ENCODE measurements at places on chromosomes 16 and 17.

GRCh38 chr17:11296994-11297393 lies 56.0 kb downstream of the SHISA6 start:
- DNase-seq, result no peak

DNA sequence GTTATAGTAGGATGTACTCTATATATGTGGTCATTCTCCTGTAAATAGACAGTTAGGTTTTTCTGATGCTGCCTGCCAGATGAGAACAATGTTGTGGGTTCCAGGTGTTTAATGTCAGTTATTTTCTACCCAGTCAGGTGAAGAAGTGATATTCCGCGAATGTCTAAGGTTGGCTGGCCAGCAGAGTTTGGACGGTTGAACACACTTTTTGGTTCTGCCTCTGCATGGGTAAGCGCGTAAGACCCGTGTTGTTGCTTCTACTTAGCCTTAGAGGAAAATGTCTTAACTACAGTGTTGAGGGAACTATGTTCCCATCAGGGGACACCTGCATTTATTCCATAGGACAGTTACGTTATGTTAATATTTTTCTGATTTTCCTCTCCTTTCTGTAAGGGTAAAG lies 162.6 kb downstream of the MAP2K6 start:
- DNase-seq, result no peak

- no peak for DNase-seq
Observed at GRCh38 chr17:50021681-50022370, 26.8 kb upstream of the DLX3 start.

- no peak for DNase-seq
Observed at GRCh38 chr17:19717411-19717908, 1.1 kb upstream of the SLC47A2 start.

GRCh38 chr16:28821874-28822519 lies 802 bp upstream of the ATXN2L start:
- no peak for DNase-seq

- no peak for DNase-seq
Observed at GRCh38 chr17:40463122-40463550, 19.9 kb downstream of the IGFBP4 start.

DNA sequence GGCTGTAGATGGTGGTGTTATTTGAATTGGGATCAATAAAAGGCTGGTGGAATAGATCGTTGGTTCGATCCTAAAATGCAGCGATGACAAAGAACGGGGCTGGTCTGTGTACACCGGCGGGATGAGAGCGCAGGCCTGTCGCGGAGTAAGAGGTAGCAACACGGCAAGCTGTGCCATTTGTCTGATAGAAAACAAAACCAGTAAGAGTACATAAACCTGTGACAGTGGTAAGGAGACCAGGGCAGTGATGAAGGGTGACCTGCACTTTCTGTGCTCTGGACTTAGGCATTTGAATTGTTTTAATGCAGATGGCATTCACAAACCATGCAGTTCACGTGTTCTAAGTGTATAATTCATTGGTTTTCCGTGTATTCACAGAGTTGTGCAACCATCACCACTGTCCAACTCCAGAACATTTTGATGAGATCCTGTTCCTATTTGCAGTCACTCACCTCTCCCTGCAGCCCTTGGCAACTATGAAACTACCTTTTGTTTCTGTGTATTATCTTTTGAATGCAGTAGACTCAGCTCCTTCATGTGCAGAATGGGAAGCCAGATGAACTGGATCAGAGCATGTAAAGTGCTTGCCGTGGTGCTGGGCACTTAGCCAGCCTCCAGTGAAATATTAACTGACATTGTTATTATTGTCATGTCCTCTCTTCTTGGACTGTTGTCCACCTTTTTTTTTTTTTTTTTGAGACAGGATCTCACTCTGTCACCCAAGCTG lies 286.1 kb downstream of the SNX29 start:
- DNase-seq, result no peak

DNA sequence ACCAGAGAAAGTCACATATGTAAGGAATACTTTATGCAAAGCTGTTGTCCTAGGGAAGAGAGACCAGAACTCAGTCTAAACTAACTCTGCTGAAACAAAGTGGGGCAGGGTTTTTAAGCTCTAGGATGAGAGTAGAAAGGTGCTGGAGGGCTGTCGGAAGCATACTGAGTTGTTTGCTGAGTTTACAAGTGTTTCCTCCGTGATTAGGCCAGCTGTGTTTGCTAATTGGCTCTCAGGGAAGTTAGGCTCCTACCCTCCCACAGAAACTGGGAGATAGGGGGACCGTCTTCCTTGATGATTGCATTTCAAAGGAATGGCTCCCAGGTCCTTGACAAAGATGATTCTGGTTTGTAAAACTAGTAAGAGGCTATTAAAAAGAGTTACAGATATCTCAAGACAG lies 24.4 kb upstream of the CRYM start:
- no peak for DNase-seq

GRCh38 chr16:55661941-55662643 lies 6.3 kb downstream of the SLC6A2 start:
- no peak for DNase-seq

- no peak for DNase-seq
Observed at GRCh38 chr16:48160575-48160974, 4.8 kb upstream of the ABCC12 start.

DNA sequence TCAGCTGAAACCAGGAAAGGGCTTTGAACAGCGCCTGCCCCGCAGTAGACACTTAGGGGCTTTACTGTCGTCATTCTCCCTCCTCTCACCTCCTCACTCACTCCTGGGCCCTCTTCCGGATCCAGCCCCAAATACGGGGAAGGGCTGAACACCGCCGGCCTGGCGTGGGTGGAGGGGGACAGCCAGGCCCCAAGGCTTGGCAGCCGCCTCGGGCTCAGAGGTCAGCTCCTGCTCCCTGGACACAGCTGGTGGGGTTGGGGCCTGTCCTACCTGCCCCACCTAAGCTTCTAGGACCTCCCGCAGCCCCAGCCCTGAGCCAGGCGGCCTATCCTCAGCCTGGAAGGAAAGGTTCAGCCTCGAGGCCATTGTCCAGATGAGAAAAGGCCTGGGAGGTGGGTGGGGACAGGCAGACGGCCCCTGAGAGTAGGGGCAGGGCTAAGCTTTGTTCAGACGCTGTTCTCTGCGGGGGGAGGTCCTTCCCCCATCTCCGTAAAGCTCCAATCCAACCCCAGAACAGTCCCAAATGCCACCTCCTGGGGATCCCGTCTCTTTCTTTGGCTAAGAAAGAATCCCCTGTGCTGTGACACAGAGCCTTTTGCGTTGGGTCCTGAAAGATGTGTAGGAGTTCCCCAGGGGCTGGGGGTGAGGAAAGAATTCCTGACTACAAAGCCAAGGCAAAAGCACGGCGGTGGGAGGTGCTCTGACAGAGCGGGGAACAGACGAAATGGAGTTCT lies 881 bp upstream of the LLGL1 start:
- no peak for DNase-seq

DNA sequence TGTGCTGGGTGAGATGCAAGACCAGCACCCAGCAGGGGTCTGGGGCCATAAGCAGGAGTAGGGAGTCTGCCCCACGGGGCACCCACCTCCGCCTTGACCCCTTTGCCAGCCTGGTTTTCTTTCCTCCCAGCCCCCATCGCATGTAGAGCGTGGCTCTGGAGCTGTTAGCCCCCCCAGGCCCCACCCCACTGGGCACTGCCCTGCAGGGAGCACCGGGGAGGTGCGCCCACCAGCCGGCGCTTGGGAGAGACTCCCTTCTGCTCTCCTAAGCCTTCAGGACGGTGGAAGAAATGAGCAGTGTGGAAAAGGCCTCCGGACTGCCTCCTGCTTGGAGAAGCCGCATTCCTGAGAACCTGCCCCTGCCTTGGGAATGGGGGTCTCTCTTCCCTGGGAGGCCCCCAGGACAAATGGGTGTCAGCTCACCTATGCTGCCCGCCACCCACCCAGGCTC lies 186.2 kb downstream of the IRF8 start:
- no peak for DNase-seq

GRCh38 chr16:73040136-73040535 lies 7.8 kb downstream of the ZFHX3 start:
- no peak for DNase-seq

DNA sequence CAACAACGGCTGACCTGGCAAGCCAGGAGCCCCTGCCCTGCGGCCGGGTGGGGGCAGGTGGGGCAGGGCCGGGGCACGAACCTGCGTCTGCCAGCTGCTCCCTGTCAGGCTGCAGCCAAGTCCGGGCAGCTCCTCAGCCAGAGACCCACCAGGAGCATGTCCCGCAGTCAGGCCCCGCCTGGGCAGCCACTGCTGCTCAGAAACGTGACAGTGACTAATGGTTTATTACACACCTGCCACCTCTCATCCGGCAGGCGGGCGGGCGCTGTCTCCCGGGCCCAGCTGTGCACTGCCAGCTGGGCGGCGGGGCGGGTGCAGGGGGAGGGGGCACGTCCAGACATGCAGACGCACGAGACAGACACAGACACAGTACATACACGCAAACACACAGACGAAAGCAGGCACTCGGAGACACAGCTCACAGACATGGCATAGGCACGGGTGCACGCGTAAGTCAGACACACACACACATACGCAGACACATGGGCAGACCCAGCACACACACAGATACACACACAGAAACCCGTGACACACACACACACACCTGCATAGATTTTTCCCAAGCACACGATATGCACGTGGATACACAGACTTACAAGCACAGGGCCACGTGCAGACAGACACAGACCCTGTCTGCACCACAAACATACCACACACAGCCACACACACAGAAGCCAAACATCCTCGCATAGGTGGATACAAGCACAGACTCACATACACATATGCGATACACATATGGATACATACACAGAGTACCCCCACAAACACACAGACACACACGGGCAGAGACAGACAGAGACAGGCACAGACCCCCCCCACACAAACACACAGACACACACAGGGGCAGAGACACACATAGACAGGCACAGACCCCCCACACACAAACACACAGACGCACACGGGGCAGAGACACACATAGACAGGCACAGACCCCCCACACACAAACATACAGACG lies 248.3 kb upstream of the CIBAR2 start:
- no peak for DNase-seq

DNA sequence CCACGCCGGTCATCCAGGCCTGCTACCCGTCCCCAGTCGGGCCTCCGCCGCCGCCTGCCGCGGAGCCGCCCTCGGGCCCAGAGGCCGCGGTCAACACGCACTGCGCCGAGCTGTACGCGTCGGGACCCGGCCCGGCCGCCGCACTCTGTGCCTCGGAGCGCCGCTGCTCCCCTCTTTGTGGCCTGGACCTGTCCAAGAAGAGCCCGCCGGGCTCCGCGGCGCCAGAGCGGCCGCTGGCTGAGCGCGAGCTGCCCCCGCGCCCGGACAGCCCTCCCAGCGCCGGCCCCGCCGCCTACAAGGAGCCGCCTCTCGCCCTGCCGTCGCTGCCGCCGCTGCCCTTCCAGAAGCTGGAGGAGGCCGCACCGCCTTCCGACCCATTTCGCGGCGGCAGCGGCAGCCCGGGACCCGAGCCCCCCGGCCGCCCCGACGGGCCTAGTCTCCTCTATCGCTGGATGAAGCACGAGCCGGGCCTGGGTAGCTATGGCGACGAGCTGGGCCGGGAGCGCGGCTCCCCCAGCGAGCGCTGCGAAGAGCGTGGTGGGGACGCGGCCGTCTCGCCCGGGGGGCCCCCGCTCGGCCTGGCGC lies 2.4 kb downstream of the HIC1 start:
- no peak for DNase-seq

DNA sequence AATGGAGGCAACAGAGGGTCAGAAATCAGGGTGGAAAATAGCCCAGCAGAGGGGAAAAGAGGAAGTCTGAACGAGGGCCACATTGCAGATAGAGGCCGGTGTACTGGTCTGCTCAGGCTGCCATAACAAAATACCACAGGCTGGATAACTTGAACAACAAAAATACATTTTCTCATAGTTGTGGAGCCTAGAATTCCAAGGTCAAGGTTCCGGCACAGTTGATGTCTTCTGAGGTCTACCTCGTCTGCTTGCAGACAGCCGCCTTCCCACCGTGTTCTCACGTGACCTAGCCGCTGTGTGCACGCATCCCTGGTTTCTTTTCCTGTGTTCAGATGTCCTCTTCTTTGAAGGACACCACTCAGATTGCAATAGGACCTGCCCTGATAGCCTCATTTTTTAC lies 249.4 kb downstream of the WWOX start:
- DNase-seq, result no peak

GRCh38 chr16:84699712-84700445 lies at the start of gene USP10:
USP10 (plus strand) TSS chr16:84700000; CDS start chr16:84700091, 91 bp downstream.
- peak; percentile 79 for DNase-seq

DNA sequence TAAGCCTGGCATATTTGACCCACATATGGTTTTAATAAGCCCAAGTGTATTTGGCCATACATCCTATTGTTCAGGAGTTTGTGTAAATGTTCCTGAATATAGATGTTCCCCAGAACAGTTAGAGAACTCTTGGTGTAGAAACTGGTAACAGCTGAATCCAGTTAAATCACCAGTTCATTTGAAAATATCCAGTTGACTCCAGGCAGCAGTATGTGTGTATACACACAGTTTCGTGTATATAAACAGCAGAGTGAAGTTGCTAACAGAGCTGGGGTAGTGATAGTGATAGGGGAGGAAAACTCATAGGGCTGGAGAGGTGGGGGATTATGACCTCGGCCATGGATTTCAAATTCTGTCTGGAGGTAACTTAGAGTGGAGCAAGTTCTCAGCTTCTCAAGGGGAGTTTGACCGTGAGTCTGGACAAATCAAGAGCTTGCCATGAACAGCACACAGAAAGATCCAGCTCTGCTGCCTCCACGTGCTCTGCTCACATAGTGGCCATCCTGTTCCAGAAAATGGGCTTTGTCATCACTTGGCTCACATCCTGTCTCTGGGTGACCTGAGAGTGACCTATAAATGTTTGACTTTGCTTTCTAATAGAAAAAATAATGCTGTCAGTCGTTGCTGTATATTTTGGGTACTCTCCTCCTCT lies 30.6 kb upstream of the MMD start:
- no peak for DNase-seq

Measured in T-cell (primary cell).